ENCODE measurements at places on chromosomes 7 and 10.

DNA sequence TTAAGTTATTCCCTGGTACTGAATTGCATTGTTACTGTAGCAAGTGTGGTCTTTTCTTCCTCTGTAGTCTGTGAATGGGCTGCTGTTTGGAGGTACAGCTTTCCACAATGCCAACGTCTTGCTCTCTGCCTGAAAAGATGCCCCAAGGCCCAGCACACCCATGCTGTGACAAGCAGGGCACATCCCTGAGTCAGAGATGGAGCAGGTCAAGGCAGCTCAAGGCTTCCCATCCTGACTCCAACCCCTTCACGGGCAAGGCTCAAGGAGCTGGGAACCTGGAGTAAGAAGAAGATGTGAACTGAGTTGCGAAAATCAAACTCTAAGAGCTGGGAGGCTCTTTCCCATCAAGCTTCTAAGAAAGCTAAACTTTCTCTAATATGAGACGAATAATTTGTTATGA is 27.2 kb downstream of the SVIL start:
- no peak for DNase-seq

DNA sequence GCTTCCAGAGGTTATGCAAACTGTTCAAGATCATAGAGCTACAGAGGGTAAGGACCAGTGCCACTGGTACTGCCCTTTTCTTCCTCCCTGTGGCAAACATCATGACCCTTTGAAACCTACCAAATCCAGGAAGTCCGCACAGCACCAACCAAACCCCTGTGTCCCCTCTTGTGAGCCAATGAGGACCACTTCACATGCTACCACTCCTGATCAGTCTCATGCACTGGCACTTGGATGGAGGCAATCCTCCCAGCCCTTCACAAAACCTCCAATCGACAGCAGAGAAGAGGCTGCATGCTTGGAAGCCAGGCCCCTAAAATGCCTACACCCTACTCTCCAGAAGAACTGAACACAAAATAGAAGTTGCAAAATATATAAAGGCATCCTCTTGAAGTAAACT is 248.0 kb downstream of the TNS3 start:
- DNase-seq, result no peak

GRCh38 chr10:23337616-23338015 is 7.0 kb downstream of the C10orf67 start:
- DNase-seq, result no peak

DNA sequence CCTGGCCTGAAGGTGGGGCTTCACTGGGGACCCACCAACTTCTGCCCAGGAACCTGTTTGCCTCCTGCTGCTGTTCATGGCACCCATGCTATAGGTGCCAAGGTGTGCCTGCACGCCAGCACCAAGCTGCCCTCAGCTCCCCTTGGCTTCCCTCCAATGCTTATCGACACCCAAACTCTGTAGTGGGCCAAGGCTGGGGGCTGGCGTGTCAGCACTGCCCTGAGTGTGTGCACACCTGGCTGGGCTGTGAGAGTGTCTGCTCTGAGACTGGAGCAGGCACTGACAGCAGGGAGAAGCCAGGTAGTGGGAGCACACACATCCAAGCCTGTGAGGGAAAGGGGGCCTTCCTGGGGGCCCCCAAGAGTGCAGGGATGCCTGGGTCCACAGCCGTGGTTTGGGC is 43.1 kb upstream of the TUBB8 start:
- no peak for DNase-seq
